Spinal cord (tissue), 10 donors: ENCODE measurements at places on chromosomes 7 and 10. TPM values are rescaled to one million over a fixed set of nuclear protein-coding genes. Genes with fewer than 3 reads are reported as not detected.
A peak's percentile ranks its signal among the peaks of the same experiment; 100 is the strongest.

The CYP2C9 gene
- total RNA-seq, result not detected

The STRA8 gene
- total RNA-seq, result not detected

The PHF14 gene
- total RNA-seq, result 74.8 TPM

The SPDYE16 gene
- total RNA-seq, result 0.28 TPM

The BLNK gene
- 7.7 TPM for total RNA-seq

The PLAU gene
- total RNA-seq, result 5.3 TPM

The OR2A7 gene
- total RNA-seq, result 2.2 TPM

The FBXL13 gene
- 8.9 TPM for total RNA-seq

The SFMBT2 gene
- total RNA-seq, result 18.3 TPM

The APBB1IP gene
- total RNA-seq, result 10.4 TPM

GRCh38 chr10:4637657-4638056, 188.3 kb upstream of the AKR1E2 start:
- no peak for DNase-seq

GRCh38 chr10:130885021-130885655, 426.4 kb downstream of the TCERG1L start:
- DNase-seq, result no peak

- DNase-seq, result no peak
Observed at GRCh38 chr7:48298779-48299178, 127.5 kb downstream of the ABCA13 start.

- DNase-seq, result no peak
Observed at GRCh38 chr7:24959735-24960485, 20.1 kb downstream of the OSBPL3 start.

DNA sequence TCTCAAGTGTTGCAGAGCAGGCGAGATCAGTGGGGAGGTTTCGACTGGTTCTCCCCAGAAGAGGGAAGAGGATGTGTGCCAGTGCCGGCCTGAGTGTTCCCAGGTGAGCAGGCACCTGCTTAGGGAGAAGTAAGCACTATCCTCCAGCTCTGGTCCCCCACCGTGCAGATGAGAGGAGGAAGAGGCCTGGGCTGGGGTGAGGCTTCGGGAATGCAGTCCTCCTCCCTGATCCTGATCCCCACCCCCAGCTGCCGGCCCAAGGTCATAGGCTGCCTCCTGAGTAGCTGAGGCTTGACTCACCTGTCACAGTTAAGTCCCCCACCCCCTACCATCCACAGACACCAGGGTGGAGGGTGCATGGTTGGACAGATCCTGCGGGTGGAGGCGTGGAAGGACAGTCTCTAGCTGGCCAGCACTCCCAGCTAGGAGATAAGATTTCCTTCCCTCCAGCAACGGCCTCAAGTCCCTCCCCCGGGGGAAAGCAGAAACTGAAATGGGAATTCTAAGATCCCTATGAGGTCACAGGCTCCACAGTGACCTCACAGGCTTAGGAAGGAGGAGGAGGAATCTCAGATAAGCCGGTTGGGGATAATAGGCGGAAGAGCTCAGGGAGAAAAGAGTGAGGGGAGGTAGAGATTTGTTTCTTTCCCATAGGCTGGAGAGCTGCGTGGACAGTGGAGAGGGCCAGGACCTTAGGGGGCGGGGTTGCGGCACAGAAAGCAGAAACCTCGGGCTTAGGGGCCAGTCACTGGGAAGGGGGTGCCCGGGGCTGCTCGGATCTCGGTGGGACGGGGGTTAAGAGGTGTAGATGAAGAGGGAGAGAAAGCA, 1.0 kb downstream of the LRCH4 start:
- DNase-seq, result peak; percentile 48

- peak; percentile 32 for DNase-seq
Observed at GRCh38 chr7:34162677-34163076, 257.3 kb downstream of the BMPER start.

DNA sequence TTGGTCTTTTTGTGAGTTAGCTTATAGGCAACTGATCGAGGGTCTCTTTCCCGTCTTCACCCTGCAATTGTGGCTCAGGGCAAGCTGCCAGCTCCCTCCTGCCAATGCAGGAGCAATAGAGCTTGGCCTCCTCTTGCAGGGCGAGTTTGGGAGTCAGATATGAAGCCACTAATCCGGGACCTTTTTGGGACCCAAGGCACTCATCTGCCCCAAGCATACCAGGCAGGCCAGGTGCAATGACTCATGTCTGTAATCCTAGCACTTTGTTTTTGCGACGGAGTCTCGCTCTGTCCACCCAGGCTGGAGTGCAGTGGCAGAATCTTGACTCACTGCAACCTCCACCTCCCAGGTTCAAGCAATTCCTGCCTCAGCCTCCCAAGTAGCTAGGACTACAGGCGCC, 21.1 kb downstream of the LIMK1 start:
- DNase-seq, result no peak

- DNase-seq, result peak; percentile 85
Observed at GRCh38 chr10:101646364-101646763, 48.6 kb downstream of the FBXW4 start.

GRCh38 chr10:24503461-24504320, 220.0 kb downstream of the ARHGAP21 start:
- DNase-seq, result peak; percentile 55

DNA sequence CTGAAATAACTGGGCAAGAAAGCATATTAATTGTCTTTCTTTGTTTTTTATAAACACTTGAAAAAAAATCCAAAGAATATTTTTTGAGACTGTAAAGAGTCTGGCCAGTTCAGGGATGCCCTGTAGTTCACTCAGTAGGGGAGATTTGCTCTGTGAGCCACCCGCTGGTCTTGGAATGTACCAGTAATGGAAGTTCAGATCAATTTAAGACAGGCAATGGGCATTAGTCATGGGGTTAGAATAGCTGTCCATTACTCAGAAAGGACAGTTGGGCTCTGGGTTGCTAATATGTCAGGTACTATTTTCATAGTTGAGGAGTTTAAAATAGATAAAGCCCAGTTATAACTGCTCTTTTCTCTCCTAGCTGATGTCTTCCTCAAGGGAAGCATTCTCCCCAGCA, 38.7 kb downstream of the A1CF start:
- no peak for DNase-seq

DNA sequence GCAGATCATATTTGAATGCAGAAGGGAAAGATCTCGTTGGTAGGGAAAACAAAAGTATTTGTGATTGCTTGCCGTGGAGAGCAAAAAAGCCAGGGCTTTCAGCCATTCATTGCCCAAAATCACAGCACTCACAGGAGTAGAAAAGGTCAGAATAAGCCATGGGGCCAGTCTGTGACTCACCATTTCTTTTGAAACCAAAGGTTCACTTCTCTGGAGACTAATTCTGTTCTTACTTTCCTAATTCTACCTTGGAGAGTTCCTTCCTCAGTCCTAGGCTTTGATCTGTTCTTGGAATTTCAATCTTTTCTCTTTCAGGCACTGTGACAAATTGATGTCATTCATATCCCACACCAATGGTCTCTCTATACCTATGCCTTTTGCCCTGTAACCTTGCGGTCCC, 54.1 kb upstream of the FAM180A start:
- no peak for DNase-seq

DNA sequence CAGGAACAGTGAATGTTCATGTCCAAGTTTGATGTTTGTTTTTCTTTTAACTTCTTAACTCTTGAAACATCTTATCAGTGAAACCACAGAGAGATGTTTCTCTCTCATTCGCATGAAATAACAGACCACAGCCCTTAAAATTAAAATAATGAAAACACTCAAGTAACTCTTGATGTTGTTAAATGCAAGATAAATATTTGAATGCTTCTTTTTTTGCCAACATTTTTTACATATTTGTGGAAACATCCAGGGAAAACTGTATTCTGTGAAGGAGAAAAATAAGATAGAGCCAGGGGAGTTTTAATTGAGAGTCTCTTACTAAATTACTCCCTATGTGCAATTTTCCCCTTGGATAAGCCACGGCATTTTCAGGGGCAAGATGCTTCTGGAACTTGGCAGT, 361.8 kb upstream of the MGMT start:
- no peak for DNase-seq

GRCh38 chr10:72593963-72594362, 31.9 kb downstream of the MICU1 start:
- DNase-seq, result no peak

- DNase-seq, result no peak
Observed at GRCh38 chr7:27709137-27710075, 30.6 kb upstream of the TAX1BP1 start.

DNA sequence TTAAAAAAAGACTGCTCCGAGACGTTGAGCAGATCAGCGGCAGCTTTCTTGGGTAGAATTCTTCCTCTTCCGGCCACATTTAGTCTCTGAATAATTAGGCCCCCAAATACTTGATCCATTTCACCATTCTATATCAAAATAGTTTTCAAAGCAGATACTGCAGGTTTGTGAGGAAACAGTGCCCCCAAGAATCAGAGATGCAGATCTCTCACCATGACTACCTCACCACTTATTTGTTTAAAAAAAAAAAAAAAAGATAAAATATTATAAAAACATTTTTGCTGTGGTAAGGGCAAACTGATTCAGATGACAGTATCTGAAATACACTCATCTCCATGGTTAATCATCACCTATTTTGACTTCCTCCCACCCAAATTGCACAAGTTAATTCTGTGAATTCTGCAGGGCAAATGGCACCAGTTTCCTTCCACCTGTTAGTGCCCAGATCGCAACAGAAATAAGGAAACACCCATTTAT, 210.4 kb downstream of the FAM107B start:
- DNase-seq, result no peak

- DNase-seq, result no peak
Observed at GRCh38 chr7:19442016-19442785, 266.6 kb downstream of the POLR1F start.

DNA sequence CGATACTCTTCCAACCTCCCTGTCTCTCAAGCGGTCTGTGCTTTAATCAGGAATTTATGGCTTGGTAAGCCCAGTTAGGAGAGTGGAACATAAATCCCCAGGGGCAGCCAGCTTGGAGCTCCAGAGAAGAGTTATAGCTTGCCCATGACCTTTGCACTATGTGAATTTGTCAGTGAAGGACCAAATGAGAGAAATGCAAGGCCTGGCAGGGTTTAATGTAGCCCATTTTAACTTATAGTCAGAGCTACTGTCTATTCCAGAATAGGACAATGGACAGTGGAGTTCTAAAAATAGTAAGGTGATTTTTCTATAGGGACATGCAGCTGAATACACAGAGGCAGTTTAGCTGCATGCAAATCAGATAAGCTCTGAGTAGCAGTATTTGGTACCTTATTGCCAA, 142.6 kb upstream of the CAV2 start:
- no peak for DNase-seq

DNA sequence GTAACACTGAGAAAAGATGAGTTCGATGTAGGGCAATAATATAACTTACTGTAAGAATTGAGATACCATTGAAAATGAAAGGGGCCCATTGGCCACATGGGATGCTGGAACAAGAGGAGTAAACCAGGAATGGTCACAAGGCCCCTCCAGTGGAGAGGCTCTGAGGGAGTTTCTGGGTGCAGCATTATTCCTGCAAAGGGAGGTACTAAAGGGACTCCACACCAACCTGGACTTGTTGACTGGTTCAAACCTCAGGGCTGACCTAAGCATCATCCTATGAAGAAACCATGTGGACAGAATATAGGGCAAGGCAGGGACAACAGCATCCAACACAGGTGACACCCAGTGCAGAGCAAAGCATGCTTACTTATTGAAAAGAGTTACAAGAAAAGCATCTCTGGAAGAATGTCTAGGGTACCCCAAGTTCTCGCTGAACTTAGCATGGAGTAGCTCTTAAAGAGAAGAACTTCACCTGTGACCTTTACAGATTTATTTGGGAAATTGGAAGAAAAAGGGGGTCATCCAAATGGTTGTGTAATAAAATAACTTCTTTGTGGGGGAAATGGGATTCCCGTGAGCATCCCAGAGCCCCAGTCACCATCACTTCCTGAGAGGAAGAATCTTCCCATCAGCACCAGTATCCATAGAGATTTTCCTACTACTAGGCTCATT, 34.7 kb downstream of the PRSS2 start:
- no peak for DNase-seq

DNA sequence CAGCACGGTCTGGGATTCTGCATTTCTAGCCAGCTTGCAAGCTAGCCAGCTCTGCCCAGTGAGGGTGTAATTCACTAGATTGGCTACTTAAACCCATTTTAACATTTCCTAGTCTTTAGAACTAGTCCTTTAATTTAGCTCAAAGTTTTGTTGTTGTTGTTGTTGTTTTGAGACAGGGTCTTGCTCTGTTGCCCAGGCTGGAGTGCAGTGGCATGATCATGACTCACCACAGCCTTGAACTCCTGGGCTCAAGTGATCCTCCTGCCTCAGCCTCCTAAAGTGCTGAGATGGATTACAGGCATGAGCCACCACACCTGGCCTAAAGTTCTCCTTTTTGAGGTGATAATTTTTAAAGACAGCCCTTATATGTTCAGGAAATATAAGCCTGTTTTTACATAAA, 94.1 kb downstream of the BMPR1A start:
- no peak for DNase-seq

- DNase-seq, result no peak
Observed at GRCh38 chr7:135537905-135538304, 19.8 kb upstream of the NUP205 start.
